ENCODE measurements at places on chromosomes 2 and 18. TPM values are rescaled to one million over a fixed set of nuclear protein-coding genes. Genes with fewer than 3 reads are reported as not detected.

PLGLB2 gene
- total RNA-seq = 1.5 TPM

NCKAP5 gene
- 0.96 TPM for total RNA-seq

CABYR gene
- total RNA-seq = 4.1 TPM

IAH1 gene
- total RNA-seq = 38.9 TPM

SERPINB12 gene
- total RNA-seq = not detected

LDLRAD4 gene
- total RNA-seq = 7.0 TPM

DRC1 gene
- total RNA-seq = 0.33 TPM

OSBPL1A gene
- total RNA-seq = 17.6 TPM

CFAP65 gene
- total RNA-seq = not detected

ZSCAN30 gene
- 16.4 TPM for total RNA-seq

ACMSD gene
- not detected for total RNA-seq

MDH1B gene
- total RNA-seq = 0.33 TPM

TANC1 gene
- 98.1 TPM for total RNA-seq

ALKAL2 gene
- not detected for total RNA-seq

MC2R gene
- total RNA-seq = not detected

SPAG16 gene
- total RNA-seq = 9.1 TPM

ANKRD62 gene
- not detected for total RNA-seq

CTLA4 gene
- total RNA-seq = not detected

RAB17 gene
- 9.5 TPM for total RNA-seq

CBLN2 gene
- total RNA-seq = 0.98 TPM

NPAS2 gene
- 32.3 TPM for total RNA-seq

LIPG gene
- total RNA-seq = 80.9 TPM

ACVR1 gene
- 21.2 TPM for total RNA-seq

SERPINB4 gene
- total RNA-seq = not detected

ZAP70 gene
- total RNA-seq = not detected

Data from vein endothelial cell (primary cell).